Retinal pigment epithelial cell (primary cell): ENCODE measurements at places on chromosomes 1 and 21.

DNA sequence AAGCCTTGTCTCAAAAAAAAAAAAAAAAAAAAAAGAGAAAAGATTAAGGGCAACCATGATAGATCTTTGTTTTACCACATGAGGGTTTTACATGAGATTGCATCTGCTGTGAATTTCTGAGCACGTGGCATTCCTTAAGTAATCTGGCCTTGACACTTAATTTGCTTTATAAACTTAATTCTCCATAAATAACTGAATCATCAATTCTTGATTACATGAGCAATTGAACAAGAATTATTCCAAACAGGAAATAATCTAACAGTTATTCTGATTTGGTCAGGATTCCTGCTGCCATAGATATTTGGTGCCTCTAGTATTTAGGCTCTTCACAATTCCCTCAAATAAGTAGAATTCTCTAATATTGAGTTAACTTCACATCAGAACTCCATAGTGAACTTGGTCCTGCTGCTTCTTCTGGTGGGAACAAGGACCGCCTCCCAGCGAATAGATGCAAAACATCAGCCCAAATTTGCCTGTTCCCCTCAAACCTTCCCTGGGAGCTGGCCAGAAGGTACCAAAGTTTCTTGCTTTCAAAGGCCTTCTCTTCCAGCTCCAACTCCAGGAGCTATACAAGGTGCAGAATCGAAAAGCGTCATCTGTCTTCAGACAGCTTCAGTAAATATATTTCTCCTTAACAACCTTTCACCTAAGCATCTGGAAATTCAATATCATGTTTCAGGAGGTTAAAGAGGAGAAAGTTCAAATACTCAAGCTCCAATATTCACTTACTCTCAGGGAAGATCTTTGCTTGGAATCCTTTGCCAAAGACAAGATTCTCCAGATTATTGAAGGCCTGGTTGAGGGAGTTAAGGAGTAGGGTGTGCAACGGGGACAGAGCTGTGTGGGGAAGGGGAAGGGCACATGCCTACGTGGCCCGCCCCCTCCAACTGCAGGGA is 1.0 kb downstream of the KRTCAP2 start:
- DNase-seq = no peak

GRCh38 chr1:57036641-57037579 is 71.1 kb upstream of the C8B start:
- peak; percentile 12 for DNase-seq

GRCh38 chr1:206796981-206797402 is 24.7 kb upstream of the IL10 start:
- DNase-seq = no peak

GRCh38 chr1:44650159-44650831 is 24.0 kb downstream of the TMEM53 start:
- no peak for DNase-seq

GRCh38 chr1:147762233-147763024 is 2.0 kb upstream of the GJA5 start:
- no peak for DNase-seq

GRCh38 chr1:225460737-225461532 is 33.1 kb upstream of the LBR start:
- DNase-seq = no peak

DNA sequence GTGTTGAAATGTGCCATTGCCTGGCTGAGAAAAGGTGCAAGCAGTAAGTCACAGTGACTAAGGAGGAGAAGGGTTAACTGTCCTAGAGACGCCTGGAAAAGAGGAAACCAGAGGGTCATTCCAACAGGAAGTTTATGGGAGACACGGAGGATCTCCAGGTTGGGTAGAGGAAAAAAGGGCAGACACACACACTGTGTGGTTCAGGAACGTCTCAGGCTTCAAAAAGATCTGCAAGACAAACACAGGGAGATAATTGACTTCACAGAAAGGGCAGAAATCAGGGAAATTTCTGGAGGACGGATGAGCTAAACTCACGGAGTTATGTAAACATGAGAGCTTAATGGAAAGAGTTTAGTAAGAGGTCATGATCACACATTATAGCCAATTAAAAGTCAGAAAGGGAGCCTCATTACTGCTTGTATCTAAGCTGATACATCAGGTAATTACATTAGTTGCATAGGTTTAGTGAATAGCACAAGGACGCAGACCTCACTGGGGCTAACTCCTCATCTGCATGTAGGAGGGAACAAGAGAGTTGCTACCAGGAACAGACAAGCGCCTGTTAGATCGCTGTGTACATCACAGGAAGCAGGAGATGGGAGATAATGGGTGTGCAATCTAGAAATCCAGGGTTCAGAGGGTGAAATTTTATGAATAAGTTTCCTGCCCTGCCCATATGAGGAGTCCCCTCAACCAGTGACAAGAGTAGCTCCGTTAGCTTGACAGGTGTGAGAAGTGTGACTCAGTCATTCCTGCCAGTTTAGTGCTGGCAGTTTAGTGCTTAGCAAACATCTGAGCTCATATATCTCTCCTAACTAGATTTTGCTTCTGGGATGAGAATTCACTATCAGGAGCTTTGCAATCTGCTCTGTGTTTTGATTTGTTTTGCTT is 96.6 kb upstream of the TNR start:
- no peak for DNase-seq
